Activated CD8-positive, alpha-beta T cell treated with anti-CD3 and anti-CD28 coated beads, Interleukin-2, amount 10 ng/mL, durations not matched to agents 7 days and 5 days (primary cell): ENCODE measurements at places on chromosomes 7 and 10.

- DNase-seq: no peak
Measured at GRCh38 chr10:18252086-18252485, 111.9 kb downstream of the CACNB2 start.

DNA sequence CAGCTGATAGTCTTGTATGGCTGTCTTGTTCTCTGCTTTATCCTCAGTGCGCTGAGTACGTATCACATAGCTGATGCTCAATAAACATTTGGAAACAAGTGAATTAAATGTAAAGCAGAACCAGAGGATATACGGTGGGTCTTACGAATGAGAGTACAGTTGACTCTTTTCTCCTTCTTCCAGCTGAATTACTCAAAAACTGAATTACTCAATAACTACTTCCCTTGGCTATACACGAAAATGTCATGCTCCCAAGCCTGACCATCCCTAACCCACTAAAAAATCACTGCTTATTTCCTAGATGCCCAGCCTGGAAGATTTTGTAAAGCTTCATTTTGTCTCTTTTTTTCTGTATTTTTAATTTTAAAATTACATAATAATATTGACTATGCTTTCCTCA, 3.2 kb upstream of the RSU1 start:
- DNase-seq: no peak

DNA sequence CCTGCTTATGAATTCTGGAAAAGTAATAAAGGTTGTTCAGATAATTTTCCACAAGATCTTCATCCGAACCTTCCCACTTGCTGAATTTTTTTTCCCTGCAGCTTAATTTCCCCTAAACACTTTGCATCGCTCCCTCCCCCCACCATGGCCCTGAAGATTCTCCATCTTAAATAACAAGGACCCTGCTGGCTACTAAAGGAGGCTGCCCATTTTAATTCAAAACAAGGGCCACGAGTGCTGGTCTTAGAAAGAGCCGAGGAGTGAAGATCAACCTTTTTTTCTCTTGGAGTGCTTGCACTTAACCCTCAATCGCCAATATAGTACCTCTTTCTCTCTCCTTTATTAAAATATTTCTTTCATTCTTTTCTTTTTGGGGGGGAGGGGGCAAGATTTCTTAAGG, 9.2 kb upstream of the SP8 start:
- no peak for DNase-seq

DNA sequence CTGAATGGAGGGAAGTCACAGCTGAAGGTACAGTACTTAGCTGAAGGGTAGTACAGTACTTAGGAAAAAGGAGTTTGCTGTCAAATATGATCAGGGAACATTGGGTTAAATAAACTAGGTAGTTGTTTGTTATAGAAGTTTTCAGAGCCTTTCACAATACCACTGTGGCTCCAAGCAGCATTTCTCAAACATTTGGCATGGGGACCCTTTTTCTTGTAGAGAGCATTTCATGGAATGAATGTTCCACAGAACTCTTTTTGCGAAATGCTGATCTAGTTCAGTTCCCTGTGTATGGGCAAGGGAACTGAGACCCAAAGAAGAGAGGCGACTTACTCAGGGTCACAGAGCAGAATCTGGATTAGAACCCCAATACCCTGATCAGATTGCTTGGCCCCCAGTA, 31.5 kb upstream of the DDX50 start:
- no peak for DNase-seq

DNA sequence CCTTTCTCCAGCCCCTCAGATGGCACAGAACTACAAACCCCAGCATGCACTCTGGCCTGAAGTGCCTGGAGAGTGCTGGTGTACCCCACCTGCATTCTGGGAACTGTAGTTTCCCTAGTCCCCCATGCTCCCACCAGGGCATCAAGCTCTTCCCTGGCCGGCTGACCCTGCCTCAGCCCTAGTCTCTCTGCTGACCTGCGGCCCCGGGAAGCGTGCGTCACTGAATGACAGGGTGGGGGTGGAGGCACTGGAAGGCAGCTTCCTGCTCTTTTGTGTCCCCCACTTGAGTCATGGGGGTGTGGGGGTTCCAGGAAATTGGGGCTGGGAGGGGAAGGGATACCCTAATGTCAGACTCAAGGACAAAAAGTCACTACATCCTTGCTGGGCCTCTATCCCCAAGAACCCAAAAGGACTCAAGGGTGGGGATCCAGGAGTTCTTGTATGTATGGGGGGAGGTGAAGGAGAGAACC, 2.1 kb downstream of the NOS3 start:
- peak; percentile 43 for DNase-seq

DNA sequence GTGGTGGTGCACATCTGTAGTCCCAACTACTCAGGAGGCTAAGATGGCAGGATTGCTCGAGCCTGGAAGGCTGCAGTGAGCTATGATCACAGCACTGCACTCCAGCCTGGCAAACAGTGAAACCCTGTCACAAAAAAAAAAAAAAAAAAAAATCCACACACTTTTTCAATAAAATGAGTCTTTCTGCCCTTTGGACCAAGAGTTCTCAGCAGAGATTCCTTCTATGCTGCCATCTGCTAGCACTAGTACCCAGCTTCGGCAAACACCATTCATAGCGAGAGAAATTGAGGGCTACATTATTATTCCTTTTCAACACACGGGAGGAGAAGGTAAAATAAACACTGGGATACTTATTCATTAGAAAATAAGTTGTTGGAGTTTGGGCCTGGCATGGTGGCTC, 43.4 kb upstream of the CCDC7 start:
- DNase-seq: no peak

DNA sequence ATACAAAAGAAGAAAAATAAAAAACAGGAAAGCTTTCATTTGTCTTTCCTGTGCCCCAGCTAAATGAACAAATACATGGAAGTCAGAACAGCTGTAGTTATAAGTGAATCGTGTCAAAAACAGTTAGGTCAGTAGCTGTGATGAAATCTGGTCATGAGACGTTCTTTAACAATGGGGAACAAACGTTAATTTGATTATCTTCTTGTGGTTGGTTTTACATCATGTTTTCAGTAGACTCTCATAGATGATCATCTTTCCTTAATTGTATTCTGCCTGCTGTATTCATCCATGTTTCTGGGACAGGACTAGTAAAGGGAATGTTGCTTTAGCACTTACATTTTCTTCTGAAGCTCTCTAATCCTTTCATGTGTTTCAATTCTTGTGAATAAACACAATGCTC, 97.0 kb downstream of the PCLO start:
- DNase-seq: no peak

DNA sequence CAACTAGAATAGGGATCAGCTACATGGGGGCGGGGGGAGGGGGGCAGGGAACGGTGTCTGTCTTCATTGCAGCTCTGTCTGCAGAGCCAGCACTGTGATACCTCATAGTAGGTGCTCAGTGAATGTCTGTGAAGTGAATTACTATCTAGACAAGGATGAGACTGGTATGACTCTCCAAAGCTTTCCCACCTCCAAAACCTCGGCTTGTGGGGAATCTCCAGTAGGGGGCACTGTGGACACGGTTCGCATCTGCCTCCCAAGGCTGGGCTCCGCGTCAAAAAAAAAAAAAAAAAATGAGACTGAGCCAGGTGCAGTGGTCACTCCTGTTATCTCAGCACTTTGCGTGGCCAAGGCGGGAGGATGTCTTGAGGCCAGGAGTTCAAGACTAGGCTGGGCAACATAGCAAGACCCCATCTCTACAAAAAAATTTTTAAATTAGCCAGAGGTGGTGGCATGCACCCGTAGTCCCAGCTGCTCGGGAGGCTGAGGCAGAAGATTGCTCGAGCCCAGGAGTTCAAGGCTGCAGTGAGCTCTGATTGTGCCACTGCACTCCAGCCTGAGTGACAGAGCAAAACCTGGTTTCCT, 9.6 kb downstream of the TRIM56 start:
- peak; percentile 43 for DNase-seq

DNA sequence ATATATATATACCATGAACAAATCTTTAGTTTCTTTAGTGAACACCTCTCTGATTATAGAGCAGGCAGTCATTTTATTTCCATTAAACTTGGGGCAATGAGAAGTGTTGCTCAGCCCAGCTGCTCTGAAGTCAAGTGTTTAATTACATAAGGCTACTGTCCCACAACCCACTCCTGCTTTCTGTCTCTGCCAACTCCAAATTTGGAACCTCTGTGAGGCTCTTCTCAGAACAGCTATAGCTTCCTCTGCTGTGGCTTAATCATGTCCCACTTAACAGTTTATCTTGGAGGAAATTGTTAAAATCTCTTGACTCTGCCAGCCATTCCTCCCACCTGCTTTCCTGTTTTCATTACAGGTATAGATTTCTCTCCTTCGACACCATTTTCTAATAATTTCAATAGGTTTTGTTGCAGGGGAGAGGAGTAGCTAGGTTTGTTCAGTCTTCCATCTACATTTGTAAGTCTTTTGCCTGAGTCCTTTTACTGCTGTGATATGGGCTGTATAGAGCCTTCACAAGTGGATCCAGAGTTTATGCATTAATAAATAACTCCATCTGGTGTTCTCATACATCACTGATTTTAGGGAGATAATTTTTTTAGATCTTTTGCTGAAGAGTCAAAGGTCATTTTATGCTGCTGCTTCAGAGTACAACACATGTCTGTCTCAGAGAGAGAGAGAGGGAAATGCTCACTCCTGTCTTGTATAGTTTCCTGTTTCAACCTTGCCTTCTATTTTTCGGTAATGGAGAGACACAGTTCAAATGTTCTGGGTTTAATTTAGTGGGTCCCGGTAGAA, 170.4 kb downstream of the WNT2 start:
- DNase-seq: no peak

DNA sequence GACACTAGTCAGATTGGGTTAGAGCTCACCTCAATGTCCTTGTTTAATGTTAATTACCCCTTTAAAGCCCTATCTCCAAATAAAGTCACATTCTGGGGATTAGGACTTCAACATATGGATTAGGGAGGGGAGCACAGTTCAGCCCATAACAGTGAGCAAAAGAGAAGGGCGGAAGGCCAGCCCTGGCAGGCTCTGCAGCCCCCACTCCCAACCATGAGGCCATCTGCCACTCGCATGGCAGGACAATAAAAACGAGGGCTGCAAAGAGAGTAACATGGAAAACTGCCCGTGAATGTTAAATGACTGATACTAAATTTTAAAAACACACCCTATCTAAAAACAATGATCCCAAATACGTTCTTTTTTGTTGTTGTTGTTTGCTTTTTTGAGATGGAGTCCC, 38.7 kb downstream of the RGS10 start:
- no peak for DNase-seq

- no peak for DNase-seq
Measured at GRCh38 chr10:122829454-122829853, 16.2 kb downstream of the CUZD1 start.

DNA sequence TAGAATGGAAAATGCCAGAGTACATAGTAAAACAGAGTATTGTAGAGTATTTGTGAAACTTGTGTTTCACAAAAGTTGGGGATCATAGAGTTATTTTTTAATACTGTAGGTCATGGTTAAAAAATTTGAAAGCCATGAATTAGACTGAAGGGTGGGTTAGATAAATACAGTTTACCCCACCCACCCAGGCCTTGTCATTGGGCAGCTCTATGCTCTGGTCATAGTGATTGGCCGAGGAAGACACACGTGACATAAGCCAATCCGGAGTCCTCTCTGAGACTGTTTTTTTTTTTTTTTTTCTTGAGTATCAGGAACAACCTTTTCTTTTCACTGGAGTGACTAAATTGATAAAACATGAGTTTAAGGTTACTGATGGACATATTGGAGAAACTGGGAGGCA, 33.3 kb upstream of the ORC5 start:
- DNase-seq: no peak

GRCh38 chr7:142030848-142031247, 35.2 kb downstream of the MGAM start:
- no peak for DNase-seq

- DNase-seq: no peak
Measured at GRCh38 chr10:60934215-60935175, 9.5 kb downstream of the RHOBTB1 start.

DNA sequence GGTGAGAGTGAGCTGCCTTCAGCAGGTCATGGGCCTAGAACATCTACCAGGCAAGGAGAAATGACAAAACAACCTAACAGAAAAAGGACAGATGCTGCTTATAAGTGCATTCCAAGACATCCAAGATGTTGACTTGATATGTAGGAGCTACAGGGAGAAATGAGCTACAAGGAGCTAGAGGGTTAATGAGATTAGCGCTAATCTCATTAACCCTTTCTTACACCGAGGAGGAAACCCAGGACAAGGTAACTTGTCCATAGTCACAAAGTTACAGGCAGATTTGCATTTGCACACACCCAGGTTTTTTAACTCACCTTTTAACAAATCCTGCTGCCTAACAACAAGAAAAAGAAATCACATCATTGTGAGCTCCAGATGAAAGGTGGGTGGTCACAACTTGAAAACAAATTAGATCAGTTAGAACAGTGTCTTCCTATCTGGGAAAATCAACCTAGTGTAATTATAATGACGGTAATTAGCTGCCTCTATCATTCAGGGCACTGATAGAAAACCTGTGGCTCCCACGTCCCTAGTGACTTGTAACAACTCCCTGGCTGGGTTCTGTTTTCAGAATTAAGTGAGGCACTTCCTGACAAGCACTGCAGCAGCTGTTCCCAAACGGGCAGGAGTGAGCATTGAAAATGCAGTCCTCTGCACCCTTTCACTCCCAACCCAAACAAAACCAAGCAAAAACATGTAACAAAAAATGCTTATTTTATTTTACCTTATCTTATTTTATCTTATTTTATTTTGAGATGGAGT, 5.7 kb downstream of the KIAA1549 start:
- no peak for DNase-seq

GRCh38 chr10:102068216-102068615, 3.1 kb downstream of the HPS6 start:
- no peak for DNase-seq

DNA sequence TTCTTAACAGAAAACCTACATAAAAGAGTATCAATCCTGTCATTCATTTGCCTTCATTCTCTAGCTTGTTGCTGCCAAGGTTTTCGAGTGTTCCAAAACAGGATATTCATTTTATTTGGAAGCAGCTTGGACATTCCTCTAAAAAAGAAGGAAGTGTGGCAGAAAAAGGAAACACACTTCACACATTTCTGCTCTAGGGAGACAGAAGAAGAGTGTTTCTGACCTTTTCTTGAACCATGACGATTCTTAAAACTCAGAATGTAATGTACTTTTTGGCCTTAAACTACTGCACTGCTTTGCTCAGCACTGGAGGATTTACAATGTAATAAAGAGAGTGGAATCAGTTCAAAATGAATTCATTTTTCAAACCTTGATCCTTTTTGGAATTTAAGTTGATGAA, 81.3 kb downstream of the SEMA3A start:
- no peak for DNase-seq

GRCh38 chr10:6074489-6075301, 12.5 kb upstream of the IL2RA start:
- no peak for DNase-seq

DNA sequence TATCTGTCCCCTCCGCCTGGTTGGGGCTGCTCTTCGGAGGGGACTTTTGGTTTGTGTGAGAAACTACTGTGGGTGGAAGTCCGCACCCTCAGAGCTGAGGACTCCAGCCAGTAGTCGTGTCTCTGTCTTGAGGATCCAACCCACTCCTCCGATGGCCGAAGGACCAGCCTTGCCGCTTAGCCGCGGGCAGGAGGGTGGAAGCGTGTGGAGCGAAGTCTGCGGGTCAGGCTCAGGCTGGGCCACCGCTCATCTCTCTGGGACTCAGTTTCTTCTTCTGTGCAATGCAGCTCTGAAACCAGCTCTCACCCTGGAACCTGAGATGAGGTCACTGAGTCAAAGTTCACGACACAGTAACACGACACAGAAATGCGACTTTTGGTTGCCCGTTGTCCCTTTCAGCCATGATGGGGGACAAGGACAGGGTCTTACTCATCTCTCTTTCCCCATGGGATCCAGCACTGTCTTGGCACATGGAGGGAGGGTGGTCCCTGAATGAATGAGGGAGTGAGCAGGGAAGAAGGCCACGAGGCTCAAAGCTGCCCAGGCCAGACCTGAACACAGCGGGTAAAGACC, 133.3 kb upstream of the PODXL start:
- DNase-seq: no peak

GRCh38 chr7:87100326-87100725, 40.9 kb upstream of the ELAPOR2 start:
- DNase-seq: no peak
